ENCODE measurements at places on chromosomes 3 and 15.

DNA sequence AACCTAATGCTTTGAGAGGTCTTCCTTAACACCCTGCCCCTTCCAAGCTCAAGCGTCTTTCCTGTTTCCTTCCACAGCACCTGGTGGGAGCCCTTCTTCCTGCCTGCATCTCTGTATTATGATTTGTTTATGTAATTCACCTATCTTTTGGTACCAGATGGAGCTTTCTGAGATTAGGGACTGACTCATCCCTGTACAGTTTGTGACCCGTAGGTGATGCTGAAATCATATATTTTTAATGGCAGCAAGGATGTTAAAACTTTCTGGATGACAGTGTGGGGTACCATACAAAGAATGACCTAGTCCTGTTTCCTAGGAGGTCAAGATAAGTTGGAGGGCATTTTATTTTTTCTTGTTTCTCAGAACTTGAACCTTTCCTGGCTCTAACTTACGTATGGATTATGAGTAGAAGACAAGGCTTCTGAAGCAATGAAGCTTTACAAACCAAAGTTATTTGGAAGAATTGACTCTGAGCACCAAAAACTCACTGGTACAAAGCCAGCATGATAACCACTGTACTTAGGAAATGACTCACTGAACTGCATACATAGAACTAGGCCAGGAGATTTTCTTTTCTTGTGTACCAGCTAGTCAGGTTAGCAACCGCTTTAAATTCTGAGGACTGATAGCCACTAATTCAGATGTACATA lies 46.6 kb downstream of the HHLA2 start:
- DNase-seq: no peak

DNA sequence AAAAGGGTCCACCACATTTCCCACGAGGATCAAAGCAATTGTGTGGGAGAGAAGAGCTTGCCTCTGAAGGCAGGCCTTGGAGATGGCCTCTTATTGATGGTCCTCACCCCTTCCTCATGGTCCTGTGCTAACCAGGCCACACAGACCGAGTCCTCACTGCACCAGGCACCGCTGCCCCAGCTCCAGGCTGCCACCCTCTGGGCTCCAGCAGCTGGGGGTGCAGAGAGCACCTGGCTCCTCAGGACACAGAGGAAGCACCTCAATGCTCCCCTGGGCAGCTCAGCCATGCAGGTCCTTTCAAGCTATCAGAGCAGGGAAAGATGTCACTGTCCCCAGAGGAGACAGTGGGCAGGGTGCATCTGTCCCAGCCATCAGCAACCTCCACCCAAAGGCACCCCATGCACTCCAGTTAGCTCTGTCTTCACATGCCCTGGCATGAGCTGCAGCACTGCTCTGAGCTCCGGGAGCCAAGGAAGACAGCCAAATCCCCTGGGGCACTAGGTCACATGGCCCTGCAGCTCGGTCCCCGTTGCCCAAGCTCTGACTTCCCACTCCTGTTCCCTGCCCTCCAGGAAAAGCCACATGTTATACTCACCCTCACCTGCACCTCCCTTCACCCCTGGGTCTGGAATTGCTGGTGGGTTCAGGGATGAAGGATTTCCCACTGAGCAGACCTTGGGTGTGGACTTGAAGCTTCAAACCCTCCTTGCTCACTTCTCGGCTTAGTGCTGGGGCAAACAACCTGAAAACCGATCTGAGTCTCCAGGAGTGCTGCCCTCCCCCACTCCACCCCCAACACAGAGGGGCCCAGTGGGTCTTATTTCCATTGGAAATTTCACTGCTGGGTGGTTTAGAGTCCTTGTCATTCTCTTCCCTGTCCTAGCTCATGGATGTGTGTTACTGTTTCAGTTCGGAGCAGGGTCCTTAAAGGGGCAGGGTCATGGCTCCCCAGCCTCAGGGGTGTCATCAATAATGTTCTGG lies 32.6 kb downstream of the ALS2CL start:
- no peak for DNase-seq

- no peak for DNase-seq
These were observed 42.2 kb upstream of the RASGRF1 start for GRCh38 chr15:79132770-79133169.

DNA sequence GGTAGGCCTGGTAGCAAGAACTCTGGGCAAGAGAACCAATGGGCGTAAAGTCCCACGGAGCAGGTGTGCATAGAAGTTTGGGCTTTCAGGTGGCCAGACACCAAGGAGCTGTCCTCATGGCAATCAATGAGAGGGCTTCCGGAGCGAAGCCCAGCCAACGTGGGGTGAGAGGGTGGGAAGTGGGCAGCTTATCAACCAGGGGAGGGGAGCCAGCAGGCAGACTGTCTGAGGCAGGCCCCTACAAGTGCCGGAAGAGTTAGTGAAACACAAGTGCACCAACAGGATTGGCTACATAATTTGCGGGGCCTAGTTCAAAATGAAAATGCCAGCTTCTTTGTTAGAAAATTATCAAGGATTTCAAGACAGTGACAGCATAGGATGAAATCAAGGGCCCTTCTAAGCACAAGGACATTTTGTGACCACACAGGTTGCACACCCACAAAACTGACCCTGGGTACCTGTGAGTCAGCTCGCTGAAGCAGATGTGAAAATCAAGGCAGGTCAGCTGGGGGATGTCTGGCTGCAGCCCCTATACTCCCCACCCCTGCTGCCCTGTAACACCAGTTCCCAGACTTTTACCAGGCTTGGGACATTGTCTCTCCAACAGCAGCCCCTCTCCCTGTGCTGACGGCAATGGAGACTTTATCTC lies 102.1 kb upstream of the ETV5 start:
- DNase-seq: no peak

- no peak for DNase-seq
These were observed 407.9 kb upstream of the ATP11B start for GRCh38 chr3:182385356-182385755.

- no peak for DNase-seq
These were observed 429.8 kb upstream of the TPM1 start for GRCh38 chr15:62612771-62613170.

DNA sequence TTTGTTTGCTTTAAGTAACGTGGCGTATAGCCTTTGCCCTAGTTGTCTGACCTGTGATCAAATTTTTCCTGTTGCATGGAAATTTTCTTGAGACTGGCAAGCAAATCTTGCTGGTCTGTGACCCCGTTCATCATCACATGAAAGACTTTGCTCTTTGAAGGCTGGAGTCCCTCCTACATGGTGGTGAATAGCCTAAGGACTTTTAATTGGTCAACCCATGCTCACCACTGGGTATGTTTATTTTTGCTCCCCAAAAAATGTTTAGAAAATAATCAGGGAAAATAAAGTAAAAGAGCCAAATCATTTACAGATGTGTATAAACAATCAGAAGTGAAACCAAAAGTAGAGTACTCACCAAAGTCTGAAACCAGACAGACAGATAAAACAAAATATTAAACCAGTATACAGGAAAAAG lies 1075.3 kb upstream of the ALCAM start:
- no peak for DNase-seq

- no peak for DNase-seq
These were observed 175.3 kb downstream of the XXYLT1 start for GRCh38 chr3:195095704-195096036.

DNA sequence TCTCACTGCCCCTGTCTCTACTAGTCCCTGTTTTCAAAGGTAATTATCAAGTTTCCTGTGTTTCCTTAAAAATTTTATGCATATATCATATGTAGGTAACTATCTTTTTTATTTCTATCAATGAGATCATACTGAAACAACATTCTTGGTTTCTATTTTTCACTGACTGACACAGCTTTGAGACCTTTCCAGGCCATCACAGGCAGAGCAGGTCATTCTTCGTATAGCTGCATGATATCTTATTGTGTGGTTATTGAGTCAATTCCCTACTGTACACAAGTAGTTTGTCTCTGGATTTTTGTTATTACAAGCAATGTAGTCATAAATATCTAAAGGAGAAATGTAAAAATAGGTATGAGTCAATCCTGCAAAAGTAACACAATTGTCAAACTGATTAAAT lies 169.6 kb downstream of the CFAP20DC start:
- DNase-seq: no peak

GRCh38 chr3:175983379-175983778 lies 1124.2 kb downstream of the NAALADL2 start:
- DNase-seq: no peak

DNA sequence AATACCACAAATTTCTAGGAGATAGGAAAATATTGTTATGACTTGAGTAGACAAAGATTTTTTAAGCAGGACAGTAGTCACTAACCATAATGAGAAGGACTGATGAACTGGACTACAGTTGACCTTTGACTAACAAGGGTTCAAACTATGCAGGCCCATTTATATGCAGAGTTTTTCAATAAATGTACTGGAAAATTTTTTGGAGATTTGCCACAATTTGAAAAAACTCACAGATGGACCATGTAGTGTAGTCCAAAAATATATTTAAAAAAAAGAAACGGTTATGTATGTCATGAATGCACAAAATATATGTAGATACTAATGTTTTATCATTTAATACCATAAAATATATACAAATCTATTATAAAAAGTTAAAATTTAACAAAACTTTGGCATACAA lies 151.8 kb downstream of the LRRN1 start:
- no peak for DNase-seq

DNA sequence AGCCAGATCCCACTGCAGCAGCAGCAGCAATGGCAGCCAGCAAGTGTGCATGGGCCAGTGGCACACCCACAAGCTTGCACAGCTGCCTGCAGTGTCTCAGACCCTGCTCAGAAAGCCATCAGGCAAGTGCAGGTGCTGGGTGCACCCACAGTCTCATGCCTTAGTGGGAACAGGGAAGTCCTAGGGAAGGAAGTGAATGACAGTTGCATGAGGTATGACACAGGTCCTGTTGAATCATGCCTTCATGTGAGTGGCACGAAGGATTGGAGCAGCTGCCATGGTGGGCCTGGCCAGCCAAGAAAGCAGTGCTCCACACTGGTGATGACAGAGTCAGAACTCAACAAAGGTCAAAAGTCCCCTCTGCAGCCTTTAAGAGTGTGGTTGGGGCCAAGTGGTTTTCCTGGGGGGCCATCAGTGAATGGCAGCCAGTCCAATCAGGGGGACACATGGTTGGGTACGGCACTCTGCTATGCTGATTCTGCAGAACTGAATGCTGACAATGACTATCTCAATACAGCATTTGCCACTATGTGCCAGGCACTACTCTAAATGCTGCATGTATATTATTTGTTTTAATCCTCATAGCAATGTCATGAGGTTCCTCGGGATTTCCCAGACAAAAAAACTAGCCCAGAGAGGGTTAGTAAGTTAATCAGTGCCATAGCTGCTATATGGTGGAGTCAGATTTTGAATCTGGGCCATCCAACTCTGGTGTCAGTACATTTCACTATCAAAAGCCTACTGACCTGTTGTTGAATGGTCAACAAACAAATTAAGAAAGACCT lies 94.3 kb downstream of the AQP9 start:
- DNase-seq: no peak
